ENCODE measurements at places on chromosomes 1 and 21.

- no peak for DNase-seq
These were observed 36.2 kb downstream of the TP73 start for GRCh38 chr1:3688356-3689137.

DNA sequence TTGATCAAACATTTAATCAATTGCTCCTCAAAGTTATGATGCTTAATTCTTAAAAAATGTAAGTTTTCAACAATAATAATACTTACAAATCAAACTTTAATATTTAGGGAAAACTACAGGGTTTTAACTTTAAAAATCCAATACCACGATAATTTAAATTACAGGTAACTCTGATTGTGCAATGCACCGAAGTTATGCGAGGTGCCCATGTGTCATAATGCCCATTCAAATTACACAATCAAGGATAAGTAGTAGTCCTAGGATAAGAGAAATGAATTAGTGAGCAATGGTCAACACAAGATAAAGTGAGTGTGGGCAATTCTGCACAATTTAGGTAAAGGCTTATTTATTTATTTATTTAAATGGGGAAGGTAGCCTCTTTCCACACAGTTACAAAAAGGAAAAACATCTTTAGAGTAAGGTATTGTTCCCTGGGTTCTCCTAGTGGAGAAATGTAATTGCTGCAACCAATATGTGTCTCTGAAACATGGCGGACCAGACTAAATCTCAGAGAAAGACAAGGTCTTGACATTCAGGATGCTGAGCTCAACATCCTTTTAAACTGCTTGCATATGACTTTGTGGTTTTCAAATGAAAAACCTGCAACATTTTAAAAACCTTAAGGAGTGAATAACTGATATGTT, 164.2 kb downstream of the TTLL7 start:
- no peak for DNase-seq

- no peak for DNase-seq
These were observed 45.3 kb downstream of the SLC66A1 start for GRCh38 chr1:19357299-19357986.

- DNase-seq: no peak
These were observed 374 bp downstream of the SH2D5 start for GRCh38 chr1:20732071-20732587.

All from non-pigmented ciliary epithelial cell (primary cell).